ENCODE measurements at places on chromosomes 2 and 18.
A peak's percentile ranks its signal among the peaks of the same experiment; 100 is the strongest.

DNA sequence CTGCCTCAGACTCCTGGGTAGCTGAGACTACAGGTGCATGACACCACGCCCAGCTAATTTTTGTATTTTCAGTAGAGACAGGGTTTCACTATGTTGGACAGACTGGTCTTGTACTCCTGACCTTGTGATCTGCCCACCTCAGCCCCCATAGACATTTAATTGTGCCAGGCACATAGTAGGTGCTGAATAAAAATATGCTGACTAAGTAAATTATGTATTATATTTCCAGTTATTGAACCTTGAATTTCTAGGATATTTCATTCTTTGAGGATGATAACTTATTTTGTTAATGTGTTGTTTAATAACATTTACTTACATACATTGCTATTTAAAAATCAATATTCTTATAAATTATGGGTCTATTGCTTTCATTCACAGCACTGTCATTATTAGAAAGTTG lies 190.4 kb upstream of the LRRTM4 start:
- no peak for DNase-seq

DNA sequence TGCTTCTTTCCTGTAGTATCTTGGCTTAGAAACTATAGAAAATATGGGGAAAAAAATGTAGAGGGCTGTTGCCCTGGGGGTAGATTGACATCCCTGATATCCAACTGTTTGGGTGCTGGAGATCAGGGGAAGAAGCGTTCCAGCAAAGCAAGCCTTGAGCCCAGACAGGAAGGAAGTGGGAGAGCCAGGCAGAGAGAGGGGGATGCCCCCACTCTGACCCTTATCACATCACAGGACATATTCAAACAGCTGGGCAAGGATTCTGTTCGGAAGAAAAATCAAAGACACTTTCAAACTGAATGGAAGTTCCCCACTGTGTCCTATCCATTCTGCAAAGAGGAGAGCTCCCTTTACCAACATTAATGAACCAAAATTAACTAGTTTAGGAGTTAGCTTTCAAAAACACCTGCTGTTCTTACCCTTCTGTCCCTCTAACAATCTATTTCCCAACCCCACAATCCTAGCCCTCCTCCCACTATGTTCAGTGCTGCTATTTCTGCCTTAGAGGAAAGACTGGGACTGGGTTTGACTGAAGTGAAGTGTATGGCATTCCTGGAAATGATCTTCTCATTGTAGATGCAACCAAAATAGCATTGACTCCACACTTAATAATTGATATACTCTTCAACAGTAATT lies 16.9 kb upstream of the KCNG3 start:
- no peak for DNase-seq

GRCh38 chr2:48856144-48856543 lies 100.6 kb upstream of the LHCGR start:
- no peak for DNase-seq

DNA sequence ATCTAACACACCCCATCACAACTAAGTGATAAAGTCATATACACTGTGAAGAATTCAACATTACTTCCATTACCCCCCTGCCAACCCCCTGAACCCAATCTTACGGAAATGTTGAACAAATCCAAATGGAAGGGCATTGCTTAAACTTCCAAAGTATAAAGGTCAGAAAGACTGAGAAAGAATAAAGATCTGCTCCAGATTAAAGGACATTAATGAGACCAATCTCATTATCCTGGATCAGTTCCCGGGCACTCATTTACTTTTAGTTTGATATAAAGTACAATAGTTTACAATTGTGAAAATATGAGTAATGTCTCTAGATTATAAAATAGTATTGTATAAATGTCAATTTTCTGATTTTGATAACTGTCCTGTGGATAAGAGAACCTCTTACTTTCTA lies 229.4 kb downstream of the PID1 start:
- no peak for DNase-seq

- no peak for DNase-seq
Observed at GRCh38 chr2:226408141-226408540, 391.5 kb downstream of the IRS1 start.

GRCh38 chr2:102337012-102337411 lies 18.6 kb upstream of the IL18R1 start:
- no peak for DNase-seq

DNA sequence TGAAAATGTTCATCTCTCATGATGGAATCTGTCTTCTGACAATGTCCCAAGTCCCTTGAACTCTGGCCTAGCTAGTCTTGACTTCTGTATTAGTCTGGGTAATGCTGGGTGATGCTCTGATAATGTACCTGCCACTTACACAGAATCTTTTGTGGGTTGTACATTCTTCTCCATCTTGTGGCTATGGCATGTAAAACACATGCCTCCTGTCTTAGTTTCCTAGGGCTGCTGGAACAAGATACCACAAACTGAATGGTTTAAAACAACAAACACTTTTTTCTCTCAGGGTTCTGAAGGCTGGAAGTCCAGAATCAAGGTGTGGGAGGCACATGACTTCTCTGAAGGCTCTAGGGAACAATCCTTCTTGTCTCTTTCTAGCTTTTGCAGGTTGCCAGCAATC lies 57.1 kb downstream of the RAPGEF4 start:
- no peak for DNase-seq

DNA sequence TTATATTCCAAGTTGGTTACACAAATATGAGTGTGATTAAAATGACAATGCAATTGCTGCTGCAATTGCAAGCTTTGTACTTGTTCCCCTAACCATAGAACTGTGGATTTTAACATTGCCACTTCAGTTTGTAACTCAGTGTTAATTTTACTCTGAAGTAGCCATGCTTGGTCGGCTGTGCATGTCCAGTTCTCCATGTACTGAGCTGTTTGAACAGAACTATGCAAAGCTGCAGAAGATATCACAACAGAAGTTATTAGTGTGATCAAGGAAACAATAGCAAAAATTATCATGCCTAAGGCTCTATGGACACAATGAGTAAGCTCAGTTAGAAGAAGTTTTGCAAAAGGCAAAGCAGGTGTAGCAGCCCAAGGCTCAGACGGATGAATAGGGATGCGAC lies 45.3 kb downstream of the CXCR4 start:
- no peak for DNase-seq

GRCh38 chr2:139366681-139367080 lies 586.5 kb upstream of the NXPH2 start:
- no peak for DNase-seq

GRCh38 chr18:27541293-27541692 lies 356.2 kb upstream of the CHST9 start:
- DNase-seq: no peak

GRCh38 chr2:24721470-24721869 lies 71.7 kb downstream of the PTRHD1 start:
- no peak for DNase-seq

GRCh38 chr2:69618362-69618761 lies 25.2 kb downstream of the AAK1 start:
- DNase-seq: no peak

GRCh38 chr18:7787339-7787738 lies 220.2 kb downstream of the PTPRM start:
- DNase-seq: no peak

DNA sequence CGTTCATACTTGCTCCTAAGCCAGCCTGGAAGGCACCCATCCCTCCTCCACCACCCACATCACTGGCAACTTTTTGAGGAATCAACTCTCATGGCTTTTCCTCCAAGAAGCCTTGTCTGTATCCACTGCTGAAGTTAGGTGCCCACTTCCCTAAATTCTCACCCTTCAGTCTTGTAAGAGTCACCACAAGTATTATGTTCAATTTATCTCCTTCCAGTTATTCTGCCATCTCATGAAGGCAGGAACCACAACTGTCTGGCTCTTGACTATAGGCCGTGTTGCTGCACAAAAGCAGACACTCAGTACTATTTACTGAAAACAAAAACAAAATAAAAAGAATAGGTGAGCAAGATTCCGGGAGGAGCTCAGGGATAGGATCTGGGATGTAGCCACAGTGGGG lies 234.8 kb downstream of the CYRIA start:
- no peak for DNase-seq

GRCh38 chr2:142100139-142100873 lies 30.5 kb downstream of the LRP1B start:
- DNase-seq: no peak

DNA sequence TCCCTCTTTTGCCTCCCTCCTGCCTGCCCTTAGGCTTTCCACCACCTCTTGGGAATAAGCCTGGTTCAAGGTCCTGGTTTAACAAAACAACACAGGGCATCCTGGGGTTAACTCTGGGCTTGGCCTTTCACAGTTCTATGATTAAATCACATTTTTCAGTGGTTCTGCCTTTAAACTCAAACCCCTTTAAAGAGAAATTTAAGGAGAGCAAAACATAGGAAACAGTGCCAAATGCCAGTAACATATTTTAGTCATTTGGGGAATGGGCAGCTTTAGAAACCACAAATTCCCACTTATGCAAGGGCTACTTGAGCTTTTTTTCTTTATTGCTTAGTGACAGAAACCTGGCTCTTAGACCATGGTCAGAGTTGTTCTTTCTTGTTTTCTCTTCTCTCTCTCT lies 112.2 kb upstream of the FZD5 start:
- no peak for DNase-seq

- peak; percentile 75 for DNase-seq
Observed at GRCh38 chr2:218229239-218229638, 12.2 kb downstream of the ARPC2 start.

DNA sequence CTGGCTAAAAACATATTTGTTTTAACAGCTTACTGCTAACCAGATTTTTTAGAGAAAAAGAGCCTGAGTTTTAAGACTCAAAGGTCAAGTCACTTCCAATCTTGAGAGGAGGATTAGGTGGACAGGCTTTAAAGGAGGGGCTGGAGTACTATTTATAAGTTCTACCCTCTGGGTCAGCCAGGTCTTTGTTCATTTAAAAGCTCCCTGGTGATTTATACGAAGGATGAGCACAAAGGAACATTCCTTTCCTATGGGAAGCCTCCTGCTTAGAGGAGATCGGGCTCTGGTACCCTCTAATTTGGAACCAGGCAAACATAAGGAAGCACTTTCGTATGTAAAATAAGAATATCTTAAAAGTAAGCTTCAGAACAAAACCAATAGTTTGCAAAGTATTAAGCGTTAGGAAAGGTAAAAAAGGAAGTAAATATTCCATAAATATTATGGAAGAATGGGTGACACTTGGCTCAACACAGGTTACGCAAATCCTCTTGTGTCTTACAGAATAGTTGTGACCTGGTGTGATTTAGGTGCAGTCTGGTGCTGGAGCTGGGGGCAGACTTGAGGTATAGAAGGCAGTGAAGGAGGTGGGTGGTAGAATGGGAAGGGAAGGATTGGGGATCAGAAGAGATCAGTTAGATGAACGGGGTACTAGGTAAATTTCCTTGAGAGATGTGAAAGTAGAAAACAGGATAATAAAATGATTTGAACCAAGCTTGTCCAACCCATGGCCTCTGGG lies 35.6 kb downstream of the PDE6D start:
- no peak for DNase-seq

GRCh38 chr2:179898873-179899272 lies 37.5 kb upstream of the ZNF385B start:
- DNase-seq: no peak

GRCh38 chr2:42895791-42896135 lies 103.4 kb upstream of the HAAO start:
- no peak for DNase-seq

DNA sequence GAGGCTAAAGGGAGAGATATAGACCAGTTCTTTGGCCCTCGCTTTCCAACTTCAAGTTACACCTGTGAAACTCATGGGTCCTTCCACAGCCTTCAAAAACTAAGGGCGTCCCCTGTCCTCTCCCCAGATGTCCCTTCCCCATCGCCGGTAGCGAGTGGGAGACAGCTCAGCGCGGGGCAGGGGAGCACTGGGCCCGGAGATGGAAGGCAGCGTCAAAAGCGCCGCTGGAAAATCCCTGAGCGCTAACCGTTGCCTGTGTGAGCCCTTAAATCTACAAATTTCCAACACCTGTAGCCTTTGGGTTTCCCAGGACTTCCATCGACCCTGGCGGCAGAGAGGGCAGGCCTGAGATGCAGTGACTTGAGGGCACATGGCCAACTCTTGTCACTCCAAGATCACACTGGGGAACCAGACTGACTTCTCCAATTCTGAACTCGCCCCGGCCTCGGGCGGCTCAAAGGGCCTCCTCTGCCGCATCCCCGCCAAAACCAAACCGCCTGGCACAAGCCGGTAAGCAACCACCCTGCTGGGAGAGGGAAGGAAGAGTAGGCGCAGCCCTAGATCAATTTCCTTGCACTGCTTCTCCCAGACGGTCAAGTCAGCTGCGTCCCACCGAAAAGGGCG lies 879 bp upstream of the EPAS1 start:
- DNase-seq: peak; percentile 51

DNA sequence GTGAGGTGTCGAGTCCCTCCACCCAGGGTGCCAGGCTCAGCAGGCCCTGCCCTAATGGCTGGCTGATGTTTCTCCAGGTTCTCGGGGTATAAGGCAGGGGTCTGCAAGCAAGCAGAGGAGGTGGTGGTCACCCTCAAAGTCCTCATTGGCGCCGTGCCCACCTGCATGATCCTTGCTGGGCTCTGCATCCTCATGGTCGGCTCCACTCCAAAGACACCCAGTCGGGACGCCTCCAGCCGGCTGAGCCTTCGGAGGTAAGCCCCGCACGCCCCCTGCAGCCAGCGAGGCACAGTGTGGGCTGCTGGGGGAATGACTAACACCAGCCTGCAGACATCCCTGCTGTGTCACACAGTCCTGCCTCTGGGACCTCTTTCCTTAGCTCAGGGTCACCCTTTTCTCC lies 14.1 kb downstream of the MFSD2B start:
- DNase-seq: no peak

GRCh38 chr2:27290549-27290948 lies 8.3 kb downstream of the TRIM54 start:
- DNase-seq: no peak

DNA sequence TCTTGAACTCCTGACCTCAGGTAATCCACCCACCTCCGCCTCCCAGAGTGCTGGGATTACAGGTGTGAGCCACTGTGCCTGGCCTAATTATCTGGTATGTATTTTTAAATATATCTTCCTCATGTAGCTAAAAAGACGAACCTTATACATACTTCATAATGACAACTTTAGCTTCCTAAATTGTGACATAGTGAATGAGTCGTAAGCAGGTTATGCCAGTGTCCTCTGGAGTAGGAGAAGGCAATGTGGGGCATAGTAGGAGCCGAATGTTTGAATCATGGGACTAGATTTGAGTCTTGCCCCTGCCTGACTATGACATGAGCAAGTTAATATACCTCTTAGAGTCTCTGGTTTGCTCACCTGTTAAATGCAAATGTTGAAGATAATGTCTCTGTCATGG lies 95.8 kb upstream of the FOSL2 start:
- DNase-seq: no peak

DNA sequence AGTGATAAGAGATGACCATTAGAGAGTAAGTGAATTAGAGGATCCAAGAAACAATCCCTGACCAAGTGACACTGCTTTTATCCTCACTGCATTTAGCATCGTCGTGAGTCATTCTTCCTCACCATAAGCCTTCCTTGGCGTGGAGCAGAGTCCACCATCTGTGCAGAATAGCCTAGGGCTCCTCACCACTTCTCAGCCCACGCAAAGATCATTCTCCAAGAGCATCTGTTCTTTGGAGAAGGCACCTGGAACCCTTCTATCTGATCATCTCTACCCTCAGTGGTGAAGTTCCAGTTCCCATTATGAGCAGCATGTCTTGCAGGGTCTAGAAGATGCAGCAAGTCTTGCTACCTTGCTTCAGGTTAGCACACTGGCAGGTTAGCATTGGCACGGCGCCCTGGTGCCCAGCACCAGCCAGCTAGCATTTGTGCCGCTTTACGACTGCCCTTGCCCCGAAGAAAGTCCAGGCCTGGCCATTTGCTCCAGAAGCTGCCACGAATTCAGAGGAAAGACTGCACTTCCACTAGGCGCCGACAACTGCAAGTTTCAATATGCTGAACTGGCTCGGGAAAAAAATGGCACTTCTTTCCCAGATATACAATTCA lies 225.8 kb downstream of the TTC32 start:
- no peak for DNase-seq

GRCh38 chr2:175475130-175475529 lies 293.6 kb upstream of the ATP5MC3 start:
- no peak for DNase-seq

Data from GM13977 (cell line).